HEK293T (cell line): ENCODE measurements at places on chromosomes 1 and 21.
A peak's percentile ranks its signal among the peaks of the same experiment; 100 is the strongest.

GRCh38 chr1:109935451-109935900, 24.8 kb downstream of the CSF1 start:
- no peak for DNase-seq

DNA sequence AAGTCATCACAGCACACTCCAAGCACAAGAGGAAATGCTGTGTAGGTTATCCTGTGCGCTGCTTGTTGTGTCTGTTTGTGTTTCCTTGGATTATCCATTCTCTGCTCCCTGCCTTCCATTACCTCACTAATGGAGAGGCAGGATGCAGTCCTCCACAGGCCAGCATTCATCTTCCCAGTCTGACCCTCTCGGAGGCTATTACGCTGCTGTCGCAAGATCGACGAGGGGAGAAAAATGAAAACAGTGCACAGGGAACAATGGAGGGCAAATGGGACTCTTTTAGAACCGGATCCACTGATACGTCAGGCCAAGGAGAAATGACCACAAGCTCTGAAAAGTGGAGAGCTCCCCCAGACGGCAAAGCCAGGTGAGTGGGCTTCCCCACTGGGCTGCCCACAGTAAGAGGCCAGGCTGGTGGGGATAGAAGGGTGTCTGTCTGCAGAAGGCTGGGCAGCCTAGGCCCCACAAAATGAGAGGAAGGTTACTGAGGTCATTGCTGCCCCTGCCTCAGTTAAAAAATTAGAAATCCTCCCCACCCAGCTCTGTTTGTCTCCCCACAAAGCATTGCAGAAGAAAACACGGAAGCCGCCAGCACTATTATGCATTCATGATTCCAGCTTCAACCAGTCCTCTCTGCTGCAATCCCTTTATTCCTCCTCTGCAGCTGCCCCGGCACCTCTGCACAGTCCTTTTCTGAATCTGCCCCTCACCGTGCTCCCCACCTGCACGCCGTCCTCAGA, 21.7 kb downstream of the LRRN2 start:
- no peak for DNase-seq

DNA sequence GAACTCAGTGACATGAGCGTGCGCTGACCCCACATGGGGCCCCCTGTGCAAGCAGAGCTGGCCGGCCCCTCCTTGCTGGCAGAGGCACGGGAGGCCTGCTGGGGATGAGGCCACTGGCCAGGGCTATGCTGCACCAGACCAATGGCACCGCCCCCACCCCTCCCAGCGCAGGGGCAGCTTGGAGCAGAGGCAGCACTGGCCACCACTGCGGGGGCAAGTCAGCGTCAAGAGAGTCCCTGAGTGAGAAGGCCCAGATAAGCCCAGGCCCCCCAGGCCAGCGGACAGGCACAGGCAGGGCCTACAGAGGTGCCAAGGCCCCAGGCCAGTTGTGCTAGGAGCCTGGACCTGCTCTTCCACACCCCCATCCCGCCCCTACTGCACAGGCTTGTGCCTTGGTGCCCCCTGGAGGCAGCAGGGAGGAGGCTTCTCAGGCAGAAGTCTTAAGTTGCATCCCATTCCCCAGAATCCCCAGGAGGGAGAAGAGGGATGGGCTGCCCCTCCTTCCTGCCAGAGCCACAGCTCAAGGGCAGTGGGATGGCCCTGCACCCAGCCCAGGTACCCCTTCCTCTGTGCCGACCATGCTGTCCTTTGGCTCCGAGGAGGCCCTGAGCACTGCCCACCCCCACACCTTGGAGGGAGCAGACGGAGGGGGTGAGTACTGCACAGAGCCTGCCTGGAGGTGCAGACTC, 35.8 kb downstream of the EPHX1 start:
- DNase-seq = peak; percentile 92

GRCh38 chr1:241702442-241703373, 50.6 kb downstream of the WDR64 start:
- no peak for DNase-seq

DNA sequence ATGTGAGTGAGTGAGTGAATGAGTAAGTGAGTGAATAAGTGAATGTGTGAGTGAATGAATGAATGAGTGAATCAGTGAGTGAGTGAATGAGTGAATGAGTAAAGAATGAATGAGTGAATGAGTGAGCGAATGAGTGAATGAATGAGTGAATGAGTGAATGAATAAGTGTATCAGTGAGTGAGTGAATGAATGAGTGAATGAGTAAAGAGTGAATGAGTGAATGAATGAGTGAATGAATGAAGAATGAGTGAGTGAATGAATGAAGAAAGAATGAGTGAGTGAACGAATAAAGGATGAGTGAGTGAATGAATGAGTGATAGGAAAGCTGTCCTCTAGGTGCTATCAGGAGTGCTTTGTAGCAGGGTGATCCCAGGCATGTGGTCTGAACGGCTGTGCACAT, 35.7 kb downstream of the CFAP74 start:
- DNase-seq = no peak

DNA sequence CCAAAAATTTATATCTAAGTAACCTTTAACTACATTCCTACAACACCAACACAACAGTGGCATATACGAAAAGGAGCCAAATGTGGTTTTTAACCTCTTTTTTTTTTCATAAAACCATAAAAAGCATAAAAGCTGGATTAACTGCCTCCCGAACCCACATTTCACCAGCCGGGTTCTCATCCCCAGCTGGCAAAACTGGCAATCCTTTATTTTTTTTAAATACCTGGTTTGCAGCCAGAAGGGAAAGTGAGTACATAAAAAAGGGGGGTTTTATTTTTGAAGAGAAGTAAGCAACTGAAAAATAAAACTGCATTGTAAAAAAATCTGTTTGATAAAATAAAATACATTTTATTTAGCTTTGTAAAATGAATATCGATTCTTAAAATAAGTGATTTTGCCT, 295.4 kb downstream of the AKT3 start:
- no peak for DNase-seq

DNA sequence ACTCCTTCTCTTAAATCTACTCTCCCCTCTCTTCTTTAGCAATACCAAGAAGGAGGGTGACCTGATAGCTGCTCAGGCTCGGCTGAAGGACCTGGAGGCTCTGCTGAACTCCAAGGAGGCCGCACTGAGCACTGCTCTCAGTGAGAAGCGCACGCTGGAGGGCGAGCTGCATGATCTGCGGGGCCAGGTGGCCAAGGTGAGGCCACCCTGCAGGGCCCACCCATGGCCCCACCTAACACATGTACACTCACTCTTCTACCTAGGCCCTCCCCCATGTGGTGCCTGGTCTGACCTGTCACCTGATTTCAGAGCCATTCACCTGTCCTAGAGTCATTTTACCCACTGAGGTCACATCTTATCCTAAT, 16.0 kb downstream of the LMNA start:
- DNase-seq = no peak

GRCh38 chr1:8206391-8206790, 111.5 kb upstream of the SLC45A1 start:
- no peak for DNase-seq

DNA sequence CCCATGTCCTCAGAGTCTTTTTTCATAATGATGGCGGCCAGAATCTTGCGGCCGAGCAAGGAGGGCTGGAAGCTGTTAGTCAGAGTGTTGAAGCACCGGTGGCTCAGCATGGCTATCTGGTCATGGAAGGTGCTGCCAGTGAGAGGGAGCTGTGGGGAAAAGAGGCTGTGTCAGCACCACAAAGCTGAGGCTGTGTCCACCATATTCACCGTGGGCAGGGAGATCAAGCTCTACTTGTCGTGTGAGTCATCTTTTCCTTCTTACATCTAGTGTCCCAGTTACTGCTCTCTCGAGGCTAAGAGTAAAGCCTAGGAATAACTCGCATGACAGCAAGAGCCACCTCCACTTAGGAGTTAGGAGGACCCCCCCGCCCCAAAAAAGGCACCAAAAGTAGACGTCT, 18.2 kb downstream of the ADAR start:
- DNase-seq = no peak

DNA sequence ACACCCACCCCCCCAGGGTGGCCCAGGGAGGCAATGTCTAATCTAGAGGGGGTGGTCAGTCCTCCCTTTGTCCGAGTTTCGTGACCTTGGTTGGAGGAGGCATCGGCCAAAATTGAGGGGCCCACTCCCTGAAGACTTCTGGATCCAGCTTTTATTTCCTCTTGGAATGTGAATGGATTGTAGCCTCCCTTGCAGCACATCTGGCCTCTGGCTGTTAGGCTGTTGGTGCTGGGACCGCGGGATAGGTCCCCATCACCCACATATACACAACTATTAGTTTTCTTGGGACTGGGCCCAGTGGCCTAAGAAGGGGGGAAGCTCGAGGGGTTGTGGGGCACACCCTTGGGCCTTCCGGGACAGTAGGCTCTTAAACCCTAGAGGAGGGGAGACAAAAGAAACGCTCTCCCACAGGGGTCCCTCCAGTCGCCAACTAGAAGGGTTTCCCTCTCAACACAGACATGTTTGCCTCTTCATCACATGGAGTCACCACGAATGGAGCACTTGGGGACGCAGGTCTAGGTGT, 2.5 kb downstream of the LHX4 start:
- DNase-seq = no peak

DNA sequence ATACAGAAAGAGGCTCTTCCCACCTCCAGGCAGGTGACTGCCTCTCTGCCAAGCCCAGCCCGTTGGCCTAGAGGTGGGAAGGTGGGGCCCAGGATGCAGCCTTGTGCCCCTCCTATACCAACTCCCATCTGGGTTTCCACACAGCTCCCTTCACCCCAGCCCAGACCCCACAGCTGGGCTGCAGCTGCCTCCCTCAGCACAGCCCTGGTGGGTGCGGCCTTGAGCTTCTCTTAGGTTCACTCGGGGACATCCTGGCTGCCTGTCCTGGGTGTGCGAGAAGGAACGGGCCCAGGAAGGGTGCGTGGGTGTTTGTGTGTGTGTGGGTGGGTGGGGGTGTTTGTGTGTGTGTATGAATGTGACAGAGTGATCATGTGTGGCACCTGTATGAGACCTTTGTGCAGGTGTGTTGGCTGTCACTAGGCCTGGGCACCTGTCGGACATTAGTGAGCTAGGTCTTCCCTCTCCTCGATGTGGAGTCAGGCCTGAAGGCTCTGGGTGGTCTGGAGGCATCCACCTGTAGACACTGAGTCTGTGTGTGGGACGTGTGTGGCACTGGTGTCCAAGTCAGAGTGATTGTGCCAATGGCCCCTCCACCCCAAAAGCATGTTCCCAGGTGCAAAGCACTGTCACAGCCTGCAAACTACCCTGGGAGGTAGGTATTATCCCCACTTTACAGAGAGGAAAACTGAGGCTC, 30.7 kb downstream of the FOXO6 start:
- DNase-seq = no peak

GRCh38 chr1:192610112-192610889, 25.6 kb upstream of the RGS13 start:
- no peak for DNase-seq

GRCh38 chr1:29875557-29876028, 639.3 kb downstream of the PTPRU start:
- DNase-seq = no peak

- DNase-seq = no peak
Observed at GRCh38 chr1:158537609-158538008, 16.6 kb downstream of the OR6Y1 start.

- peak; percentile 74 for DNase-seq
Observed at GRCh38 chr1:119372503-119373086, 4.0 kb downstream of the HAO2 start.

DNA sequence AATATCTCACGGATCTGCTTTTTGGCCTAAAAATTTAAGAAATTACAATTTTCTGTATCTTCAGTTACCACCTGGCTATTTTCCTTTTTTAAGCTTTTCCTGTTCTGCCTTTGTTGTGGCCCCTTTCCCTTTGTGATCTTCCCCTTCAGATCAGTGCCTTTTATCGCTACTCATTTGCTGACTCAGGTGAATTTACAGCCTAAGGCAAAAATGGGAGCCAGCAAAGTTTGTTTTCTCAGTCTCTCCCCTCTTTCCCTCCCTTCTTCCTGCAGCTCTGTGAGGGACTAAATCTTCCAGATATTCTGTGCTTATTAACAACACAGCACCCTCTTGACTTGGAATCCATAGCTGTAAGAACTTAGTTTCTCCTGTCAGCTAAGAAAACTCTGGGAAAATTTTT, 5.3 kb upstream of the PRRC2C start:
- peak; percentile 16 for DNase-seq

DNA sequence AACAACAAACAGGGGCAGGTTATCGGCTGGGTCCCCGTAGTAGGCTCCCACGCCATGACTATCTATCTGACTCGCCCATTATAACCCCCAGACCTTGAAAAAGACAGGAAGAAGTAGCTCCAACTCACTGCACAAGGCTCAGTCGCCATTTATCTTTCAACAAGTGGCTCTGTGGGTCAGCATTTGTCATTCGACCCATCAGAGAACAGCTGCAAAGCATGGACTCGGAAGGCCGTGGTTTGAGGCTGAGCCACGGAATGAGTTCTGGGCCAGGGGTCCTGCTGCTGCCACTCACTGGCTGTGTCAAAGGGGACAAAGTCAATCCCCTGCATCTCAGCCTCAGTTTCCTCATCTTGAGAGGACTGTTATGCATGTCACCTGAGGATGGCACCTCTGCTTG, 131.0 kb downstream of the DMRTA2 start:
- no peak for DNase-seq

GRCh38 chr21:42699196-42699595, 45.8 kb downstream of the PDE9A start:
- no peak for DNase-seq

DNA sequence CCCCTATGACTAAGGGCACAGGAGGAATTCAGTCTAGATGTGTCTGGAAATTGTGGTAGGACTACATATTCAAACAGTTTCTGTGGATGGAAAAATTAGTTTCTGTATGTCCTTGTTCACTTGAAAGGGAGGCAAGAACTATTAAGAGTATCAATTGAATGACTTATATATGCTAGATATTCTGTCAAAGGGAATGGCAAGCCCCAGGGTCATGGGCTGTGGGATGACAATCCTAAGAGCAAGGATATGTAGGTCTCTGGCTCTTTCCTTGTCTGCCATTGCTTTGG, 383.5 kb upstream of the B3GALT2 start:
- DNase-seq = no peak

DNA sequence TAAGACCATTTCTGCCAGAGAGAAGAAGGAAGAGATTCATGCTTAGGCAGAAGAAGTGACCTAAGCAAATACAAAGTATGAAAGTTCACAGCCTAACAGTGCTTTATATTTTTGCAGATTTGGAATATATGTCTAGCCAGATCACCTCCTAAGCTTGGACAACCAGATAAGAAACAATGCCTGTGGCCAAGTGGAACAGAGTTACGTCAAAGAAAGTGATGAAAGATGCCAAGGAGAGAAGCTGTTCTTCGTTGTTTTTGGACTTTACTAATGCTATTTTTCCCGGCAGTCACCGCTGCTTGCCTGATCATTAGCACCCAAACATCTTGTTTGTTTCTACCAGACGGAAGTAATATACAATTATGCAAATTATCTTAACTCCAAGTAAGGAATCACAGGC, 489.2 kb upstream of the C1orf87 start:
- no peak for DNase-seq

- no peak for DNase-seq
Observed at GRCh38 chr1:247855911-247856310, 1.1 kb upstream of the TRIM58 start.

DNA sequence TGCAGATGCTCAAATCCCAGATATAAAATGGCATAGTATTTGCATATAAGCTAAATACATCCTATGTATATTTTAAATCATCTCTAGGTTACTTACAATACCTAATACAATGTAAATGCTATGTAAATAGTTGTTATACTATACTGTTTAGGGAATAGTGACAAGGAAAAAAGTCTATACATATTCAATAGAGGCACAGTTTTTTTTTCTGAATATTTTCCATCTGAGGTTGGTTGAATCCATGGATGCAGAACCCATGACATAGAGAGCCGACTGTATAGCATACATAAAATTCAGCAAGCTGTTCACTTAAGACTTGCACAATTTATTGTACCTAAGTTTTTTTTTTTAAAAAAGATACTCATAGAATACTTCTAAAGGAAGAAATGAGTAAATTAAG, 6.5 kb downstream of the TAF13 start:
- DNase-seq = no peak
